ENCODE measurements at places on chromosomes 16 and 17.
A peak's percentile ranks its signal among the peaks of the same experiment; 100 is the strongest.

- DNase-seq = no peak
These were observed 504 bp upstream of the COPRS start for GRCh38 chr17:31859487-31860008.

DNA sequence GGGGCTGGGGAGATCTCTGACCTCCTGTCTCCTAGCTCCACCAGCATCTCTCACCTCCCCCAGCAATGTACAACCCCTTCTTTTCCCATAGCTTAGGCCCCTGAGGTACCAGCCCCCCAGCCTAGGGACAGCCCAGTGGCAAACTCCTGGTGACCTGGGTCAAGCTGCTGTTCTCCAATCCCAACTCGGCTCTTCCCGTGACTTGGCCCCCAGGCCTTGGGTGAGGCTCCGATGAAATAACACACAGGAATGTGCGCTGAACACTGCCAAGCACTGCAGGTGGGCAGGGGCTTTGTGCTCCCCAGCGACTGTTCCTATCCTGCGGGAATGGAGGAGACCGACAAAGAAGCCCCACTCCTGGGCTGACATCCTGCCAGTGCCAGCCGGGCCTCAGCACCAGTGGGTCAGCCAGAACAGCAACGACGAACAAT is 63.7 kb upstream of the AMZ2 start:
- no peak for DNase-seq

- DNase-seq = no peak
These were observed 712.1 kb downstream of the CDH11 start for GRCh38 chr16:64409783-64410210.

GRCh38 chr16:59238246-59238645 is 504.1 kb upstream of the GOT2 start:
- no peak for DNase-seq

- DNase-seq = peak; percentile 41
These were observed at the start of gene COG7 for GRCh38 chr16:23452572-23453337. Gene COG7 (minus strand): TSS chr16:23453189. CDS start chr16:23452994, 195 bp downstream.

GRCh38 chr17:75194879-75195278 is 10.6 kb upstream of the NUP85 start:
- no peak for DNase-seq

DNA sequence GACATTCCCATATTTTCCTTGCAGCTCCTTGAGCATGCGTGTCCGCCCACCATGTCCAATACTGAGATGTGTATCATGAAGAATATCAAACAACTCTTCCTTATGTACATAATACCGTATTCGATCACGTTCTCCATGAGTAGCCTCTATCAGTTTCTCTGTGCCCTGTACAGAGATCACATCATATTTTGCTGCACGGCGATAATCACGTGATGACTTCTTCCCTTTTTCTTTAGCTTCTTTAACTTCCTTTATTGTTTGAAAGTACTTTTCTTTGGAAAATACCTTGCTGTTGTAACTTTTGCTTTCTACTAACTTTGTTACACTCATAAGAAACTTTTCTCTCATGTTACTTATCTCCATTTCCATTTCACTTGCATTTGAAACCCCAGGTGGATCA is 6.6 kb downstream of the KRABD2 start:
- DNase-seq = no peak

- peak; percentile 66 for DNase-seq
These were observed 5.0 kb upstream of the CCDC57 start for GRCh38 chr17:82217530-82218204.

GRCh38 chr17:61221597-61222471 is 177.8 kb upstream of the TBX2 start:
- no peak for DNase-seq

- no peak for DNase-seq
These were observed 11.5 kb downstream of the NARF start for GRCh38 chr17:82470065-82470464.

GRCh38 chr17:3808701-3809100 is 7.7 kb upstream of the ITGAE start:
- no peak for DNase-seq

DNA sequence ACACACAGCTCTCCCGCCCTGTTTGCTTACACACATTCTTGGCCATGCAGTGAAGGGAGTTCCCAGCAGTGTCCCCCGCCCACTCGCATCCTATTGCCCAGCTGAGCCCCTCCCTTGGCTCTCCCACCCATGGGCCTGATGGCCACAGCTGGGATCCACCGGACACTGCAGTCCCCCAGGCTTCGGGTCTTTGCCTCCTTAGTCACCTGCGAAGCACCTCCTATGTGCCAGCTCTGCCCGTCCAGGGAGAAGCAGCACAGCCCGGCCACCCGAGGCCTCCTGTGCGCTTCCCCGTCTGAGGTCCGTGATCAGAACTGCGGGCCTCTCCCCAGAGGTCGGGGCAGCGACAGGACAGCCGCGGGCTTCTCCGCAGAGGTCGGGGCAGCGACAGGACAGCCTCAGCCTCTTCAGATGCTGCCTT is 136.9 kb downstream of the BANP start:
- DNase-seq = no peak

- no peak for DNase-seq
These were observed 1.1 kb downstream of the MC1R start for GRCh38 chr16:89919535-89920406.

GRCh38 chr16:1870365-1871082 is 1.4 kb downstream of the MEIOB start:
- DNase-seq = peak; percentile 54

DNA sequence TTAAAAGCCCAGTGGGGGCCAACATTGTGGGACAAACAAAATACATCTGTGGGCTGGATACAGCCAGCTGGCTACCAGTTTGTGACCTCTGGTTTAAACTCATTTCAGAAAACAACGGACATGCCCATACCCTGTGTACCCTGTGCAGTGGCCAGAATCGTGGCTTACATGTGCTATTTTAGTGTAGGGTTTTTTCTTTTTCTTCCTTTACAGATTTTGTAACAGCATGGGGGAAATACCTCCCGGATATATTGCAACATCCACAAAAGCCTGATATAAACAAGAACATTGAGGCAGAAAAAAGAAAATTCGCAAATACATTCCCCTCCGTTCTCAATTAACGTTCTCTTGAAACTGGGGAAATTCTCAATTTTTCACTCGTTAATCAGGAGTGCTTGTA is 7.3 kb downstream of the HS3ST4 start:
- DNase-seq = no peak

GRCh38 chr17:49616601-49617131 is 41.0 kb downstream of the NXPH3 start:
- DNase-seq = no peak

GRCh38 chr17:42460371-42460770 is 1.7 kb downstream of the ATP6V0A1 start:
- DNase-seq = no peak

- peak; percentile 85 for DNase-seq
These were observed 37.5 kb downstream of the ERCC4 start for GRCh38 chr16:13957197-13958078.

GRCh38 chr17:40352779-40353394 is 11.7 kb downstream of the GJD3 start:
- DNase-seq = no peak

DNA sequence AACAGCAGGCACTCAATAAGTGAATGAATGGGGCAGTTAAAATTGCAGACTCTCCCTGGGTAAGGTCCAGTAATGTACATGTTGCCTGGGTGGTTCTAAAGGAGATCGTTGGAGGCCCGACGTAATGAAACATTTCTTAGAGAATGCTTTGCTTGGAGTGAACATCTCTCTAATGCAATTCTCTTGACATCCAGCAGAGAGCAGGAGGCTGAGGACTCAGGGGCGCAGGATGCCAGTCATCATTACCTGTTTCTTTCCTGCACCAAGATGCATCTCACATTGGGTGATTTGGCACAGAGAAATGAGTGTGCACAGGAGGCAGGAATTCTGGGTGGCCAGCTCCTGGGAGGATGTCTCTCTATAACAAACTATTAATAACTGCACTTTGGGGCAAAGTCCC is 130.3 kb upstream of the RBBP6 start:
- DNase-seq = no peak

- peak; percentile 4 for DNase-seq
These were observed 5.4 kb upstream of the ICAM2 start for GRCh38 chr17:64025732-64026294.

DNA sequence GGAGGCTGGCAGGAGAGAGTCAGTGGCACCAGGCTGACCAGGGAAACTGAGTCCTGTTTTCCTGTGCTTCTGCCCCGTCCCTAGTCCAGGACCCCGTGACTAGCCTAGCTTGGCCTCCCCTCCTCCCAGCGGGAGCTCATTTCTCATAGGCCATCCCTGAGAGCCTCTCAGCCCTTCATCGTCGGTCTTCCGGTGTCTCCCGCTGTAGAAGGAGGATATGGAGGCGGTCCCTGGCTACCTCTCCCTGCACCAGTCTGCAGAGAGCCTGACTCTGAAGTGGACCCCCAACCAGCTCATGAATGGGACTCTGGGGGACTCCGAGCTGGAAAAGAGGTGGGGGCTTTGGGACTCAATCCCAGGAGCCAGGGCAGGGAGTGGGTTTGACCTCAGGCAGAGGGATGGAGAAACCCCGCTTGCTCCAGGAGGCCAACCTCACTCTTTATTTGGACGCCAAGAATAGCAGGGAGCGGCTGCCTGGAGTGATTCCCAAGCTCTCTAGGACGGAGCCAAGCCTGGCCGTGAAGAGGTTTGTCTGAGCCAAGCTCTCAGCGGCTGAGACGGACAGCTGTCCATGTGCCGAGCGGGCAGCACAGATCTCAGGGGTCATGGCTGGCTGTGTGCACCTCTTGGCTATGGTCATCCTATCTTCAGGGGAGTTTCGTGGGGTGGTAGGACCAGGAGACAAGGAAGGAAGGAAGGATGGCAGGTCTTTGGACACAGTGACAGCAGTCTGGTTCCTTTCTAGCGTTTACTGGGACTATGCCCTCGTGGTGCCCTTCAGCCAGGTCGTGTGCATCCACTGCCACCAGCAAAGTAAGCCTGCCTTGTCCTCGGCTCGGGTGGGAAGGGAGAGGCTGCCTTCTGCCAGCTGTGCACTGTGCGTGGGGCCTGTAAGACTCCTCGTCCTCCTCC is 26.8 kb downstream of the SGSM2 start:
- DNase-seq = no peak

DNA sequence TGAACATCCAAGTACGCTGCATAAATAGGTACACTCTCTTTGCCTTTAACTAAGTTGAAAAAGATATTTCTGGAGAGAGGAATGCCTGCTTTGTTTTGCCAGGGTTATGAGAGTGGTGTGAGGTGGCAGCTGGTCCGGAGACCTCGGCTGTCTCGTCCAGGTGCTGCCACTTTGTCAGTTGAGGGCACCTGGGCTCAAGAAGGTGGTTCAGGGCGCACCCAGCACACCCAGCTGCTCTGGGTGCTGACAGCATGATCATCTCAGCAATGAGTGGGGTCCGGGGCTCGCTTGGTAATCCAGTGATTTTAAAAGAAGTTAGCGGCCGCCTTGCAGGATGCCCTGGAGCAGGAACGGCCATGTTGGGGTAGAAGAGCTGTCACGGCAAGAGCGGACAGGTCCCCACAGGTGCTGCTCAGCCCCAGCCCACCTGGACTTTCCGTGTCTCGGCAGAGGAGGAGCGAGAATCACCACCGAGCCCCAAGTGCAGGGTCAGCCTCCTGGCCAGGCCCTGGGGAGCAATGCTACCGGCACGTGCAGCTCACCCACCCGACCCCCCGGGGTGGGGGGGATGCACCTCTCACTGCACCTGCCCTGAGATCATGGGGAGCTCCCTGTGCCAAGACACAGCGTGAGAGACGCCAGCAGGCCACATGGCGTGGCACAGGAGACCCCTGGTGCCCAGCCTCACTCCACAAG is 67.4 kb upstream of the CHMP6 start:
- DNase-seq = no peak

DNA sequence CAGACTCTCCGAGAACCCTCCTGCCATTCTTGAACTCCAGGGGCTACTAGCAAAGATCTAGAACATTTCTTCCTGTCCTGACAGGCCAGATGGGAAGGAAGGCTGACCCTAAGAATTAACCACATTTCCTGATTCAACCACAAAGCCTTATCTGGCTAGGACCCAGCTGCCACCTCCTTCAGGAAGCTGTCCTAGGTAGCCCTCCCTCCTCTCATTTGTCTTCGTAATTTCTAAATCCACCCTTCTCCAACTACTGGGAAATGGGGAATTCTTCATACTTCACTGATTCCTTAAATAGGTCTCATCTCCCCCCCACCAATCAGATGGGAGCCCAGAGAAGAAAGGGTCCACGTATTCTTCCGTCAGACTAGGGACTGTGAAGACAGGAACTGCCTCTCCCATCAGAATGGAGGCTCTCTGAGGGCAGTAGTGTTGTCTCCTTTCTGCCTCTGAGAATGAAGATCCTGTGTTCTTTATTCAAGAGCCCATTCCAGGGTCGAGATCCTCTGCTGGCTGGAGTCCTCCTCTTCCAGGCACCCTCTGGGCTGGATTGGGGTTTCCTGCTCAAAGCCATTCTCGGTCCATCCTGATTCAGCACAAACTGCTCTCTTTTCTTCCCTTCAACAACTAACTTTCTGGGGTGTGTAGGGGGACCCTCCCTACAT is 2.1 kb downstream of the SAMD14 start:
- DNase-seq = no peak

- DNase-seq = no peak
These were observed 8.8 kb downstream of the TRIM37 start for GRCh38 chr17:59097876-59098275.

DNA sequence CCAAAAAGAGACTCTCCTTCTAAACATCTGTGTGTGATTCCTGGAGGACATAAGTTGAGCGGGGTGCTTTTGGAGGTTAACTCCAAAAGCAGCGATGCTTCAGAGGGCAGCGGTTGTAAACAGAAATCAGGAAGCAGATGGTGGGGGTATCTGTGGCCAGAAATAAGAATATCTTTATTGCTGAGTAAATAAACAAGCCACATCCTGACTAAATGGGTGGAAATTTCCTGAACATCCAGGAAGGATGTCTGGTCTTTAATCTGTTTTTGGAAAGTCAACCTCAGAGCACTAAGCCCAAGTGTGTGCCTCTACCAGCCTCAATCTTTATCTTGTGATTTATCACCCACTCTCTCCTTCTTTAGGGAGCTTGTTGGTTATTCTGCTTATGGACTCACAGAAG is 123.3 kb downstream of the CDH13 start:
- DNase-seq = no peak

DNA sequence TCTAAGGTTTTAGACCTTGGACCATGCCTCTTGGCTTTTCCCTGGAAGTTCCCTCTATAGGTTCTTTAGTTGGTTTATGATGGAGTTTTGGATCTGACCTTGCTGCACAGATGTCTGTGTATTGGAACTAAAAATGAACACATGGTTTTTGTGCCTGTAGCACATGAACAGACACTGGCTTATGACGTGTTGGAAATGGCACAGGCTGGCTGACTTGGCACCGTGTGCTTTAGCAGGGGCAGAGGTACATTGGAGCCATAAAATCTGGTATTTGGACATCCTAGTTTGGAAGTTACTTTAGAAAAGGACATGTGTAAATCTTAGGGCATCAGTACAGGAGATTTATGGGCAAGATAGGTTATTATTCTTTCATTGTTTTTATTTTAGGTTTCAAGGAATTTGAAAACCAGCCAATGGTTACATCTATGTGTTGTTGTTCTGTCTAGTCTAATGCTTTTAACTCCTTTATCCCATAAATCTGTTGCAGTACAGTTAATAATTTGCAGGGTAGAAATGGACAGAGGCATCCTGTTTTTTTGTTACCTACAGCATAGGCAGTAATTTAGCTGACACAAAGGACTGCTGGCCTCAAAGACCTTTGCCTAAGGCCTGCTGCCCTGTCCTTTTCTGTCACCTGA is 6.0 kb downstream of the SOCS7 start:
- DNase-seq = no peak

Measured in non-pigmented ciliary epithelial cell (primary cell).